Stimulated activated CD4-positive, alpha-beta T cell treated with anti-CD3 and anti-CD28 coated beads, Interleukin-1b, Interleukin-23, amount 100 ng/mL, for 24 hours (primary cell): ENCODE measurements at places on chromosomes 2 and 18.

- DNase-seq: no peak
Measured at GRCh38 chr2:20737505-20737904, 70.6 kb downstream of the GDF7 start.

DNA sequence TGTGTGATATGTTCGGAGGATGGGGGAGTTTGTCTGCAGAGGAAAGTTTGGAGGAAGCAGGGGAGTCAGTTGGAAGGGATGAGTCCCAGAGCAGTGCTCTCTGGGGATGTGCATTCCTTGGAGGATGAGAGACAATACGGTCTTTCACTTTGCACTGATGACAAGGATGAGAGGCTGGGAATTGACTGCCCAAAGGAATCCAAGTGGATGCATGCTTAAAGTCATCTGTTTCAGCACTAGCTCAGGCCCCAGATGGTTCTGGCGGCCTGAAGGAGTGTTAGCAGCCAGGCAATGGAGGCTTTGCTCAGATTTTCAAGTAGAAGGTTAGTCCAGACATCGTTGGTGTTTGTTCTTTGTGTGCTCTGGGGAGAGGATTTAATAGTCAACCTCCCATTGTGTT lies 100.2 kb downstream of the CRIM1 start:
- no peak for DNase-seq

DNA sequence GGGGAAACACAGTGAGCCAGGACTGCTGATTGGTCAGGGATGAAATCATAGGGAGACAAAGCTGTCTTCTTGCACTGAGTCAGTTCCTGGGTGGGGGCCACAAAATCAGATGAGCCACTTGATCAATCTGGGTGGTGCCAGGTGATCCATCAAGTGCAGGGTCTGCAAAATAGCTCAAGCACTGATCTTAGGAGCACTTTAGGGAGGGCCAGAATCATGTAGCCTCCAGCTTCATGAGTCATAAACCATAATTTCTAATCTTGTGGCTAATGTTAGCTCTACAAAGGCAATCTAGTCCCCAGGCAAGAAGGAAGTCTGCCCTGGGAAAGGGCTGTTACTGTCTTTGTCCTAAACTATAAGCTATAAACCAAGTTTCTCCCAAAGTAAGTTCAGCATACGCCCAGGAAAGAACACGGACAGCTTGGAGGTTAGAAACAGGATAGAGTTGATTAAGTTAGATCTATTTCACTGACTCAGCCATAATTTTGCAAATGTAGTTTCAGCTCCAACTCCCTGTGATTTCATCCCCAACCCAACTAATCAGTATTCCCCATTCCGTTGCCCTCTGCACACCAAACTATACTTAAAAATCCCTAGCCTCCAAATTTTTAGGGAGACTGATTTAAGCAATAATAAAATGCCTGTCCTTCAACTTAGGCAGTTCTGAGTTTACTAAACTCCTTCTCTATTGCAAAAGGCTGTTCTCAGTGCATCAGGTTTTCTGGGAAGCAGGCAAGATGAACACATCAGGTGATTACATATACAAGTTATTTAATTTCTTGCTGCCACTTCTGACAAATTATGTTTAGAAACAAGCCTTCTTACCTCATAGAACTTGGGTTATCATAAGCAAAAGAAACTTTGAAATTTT lies 226.9 kb upstream of the SPOPL start:
- DNase-seq: no peak

GRCh38 chr18:68427951-68428401 lies 286.9 kb downstream of the TMX3 start:
- DNase-seq: no peak

DNA sequence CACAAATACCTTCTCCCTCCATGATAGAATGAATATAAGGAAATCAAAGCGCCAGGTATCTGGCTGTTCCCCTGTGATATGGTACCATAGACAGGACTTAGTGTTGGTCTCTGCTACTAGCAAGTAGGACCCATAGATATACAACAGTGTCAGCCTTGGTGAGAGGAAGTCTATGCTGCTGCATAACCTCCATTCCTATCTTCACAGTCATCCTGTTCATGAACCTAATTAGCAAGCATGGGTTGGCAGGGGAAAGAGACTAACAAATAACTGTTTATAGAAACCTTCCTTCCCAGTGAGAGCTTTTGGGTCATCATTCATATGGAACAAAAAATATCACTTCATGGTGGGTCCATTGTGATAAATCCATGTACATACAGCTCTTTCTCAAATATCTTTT lies 188.9 kb upstream of the FAM98A start:
- no peak for DNase-seq

GRCh38 chr2:120483355-120483754 lies 137.4 kb downstream of the INHBB start:
- no peak for DNase-seq
